ENCODE measurements at places on chromosomes 11 and 22.
A peak's percentile ranks its signal among the peaks of the same experiment; 100 is the strongest.

GRCh38 chr11:62088331-62088933 lies 35.4 kb upstream of the INCENP start:
- DNase-seq = no peak

DNA sequence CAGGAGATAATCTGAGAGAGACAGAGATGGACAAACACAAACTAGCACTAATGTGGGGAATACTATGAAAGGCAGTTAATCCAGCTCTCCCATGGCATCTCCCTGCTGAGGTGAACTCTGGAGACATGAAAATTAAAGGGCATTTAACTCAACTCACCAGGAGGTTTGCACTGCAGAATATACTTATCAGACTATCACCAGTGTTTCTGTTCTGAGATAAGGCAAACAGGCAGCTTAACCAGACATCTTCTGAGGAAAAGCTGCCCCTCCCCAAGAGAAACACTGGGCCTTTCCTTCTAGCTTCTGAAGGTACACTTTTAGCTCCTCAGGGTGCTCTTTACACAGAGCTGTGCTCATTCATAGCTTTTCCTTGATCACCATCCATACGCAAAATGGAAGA lies 85.5 kb downstream of the AMBRA1 start:
- DNase-seq = no peak

DNA sequence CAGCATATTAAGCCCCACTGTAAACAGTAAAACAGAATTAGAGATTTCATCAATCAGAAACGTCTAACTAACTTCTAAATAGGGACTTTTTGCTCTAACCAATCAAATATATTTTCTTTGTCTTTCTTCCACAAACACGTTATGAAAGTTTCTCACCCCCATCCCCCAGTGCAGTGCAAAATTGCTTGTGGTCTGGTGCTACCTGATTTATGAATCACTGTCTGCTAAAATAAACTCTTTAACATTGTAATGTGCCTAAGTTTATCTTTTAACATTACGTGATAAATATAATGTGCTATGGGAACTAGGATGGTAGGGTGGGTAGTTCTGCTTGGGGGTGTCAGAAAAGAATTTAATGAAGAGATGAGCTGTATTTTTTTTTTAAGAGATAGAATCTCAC lies 47.3 kb upstream of the SLC5A1 start:
- no peak for DNase-seq

GRCh38 chr11:102287964-102288724 lies 29.1 kb upstream of the BIRC3 start:
- DNase-seq = no peak

DNA sequence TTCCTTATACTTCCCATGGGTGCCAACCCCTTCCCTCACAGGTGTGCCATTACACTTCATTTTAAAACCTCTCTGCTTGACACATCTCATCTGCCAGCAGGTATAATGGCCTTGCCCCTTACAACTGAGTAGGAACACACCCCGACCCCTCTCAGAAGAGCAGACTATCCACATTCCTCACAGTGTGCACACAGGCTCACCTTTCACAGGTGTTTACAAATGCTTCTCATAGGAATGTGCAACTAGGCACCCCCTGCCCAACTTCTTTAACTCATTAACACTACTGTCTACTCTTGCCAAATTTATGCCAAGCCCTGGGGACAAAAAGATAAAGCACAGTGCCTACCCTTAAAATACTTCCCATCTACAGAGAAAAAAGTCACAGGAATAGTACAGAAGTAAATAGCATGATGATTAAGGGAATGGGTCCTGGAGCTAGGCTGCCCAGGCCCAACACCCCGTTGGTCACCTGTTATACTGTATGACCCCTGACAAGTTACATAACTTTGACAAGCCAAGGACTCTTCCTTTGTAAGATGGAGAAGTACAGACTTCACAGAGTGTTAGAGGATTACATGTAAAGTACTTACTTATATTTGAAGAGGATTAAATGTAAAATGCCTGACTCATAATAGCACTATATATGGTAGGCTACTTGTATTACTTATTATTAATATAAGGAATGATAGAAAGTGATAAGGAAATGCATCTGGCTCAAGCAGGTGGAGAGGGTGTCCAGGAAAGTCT lies 15.2 kb downstream of the TRIM3 start:
- DNase-seq = no peak

GRCh38 chr22:38284042-38284402 lies 11.2 kb upstream of the TMEM184B start:
- DNase-seq = no peak

GRCh38 chr11:13062115-13062514 lies 53.0 kb downstream of the RASSF10 start:
- DNase-seq = no peak

DNA sequence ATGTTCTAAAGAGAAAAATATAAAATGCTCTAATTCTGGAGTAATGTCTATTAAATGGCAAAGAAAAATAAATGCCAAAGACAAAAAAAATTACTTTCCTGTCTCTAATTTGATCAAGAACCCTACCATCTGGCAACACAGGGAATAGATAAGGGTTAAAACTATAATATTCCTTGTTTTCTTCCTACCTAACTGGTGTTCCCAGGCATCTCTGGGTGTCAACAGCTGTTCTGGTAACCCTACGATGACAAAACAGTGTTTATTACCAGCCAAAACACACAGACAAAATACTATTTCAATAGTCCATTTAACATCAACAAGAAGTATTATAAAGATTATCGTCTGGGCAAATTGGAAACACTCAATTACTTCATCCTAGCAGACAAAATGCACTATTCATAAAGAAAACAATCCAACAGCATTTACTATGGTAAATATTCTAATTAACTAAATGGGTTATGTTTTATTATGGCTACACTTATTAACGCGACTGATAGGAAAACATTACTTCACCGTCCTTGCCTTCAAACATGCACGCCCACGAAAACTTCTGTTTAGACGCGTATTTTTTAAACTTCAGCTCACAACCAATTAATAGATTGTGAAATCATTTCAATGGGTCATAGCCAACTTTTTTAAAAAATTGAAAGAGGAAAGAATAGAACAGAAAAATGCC lies 50.6 kb downstream of the LGR4 start:
- no peak for DNase-seq

DNA sequence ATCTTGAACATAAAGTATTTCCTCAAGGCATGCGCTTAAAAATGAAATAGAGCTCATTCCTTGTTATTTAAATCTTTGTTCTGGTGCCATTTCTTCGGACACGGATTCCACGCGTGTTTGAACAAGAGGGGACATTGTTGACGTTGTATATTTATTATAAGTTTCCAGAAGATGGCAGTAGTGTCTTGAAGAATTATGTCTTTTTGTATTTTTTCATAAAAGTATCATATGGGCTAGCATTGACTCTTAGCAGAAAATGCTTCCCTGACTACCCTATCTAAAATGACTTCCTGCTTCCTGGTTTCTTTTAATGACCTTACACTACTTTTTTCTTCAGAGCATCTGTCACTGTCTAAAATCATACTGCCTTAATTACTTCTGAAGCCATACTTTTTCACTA lies 20.4 kb downstream of the BIRC2 start:
- DNase-seq = no peak

GRCh38 chr11:112751772-112752171 lies 209.4 kb upstream of the NCAM1 start:
- DNase-seq = no peak

DNA sequence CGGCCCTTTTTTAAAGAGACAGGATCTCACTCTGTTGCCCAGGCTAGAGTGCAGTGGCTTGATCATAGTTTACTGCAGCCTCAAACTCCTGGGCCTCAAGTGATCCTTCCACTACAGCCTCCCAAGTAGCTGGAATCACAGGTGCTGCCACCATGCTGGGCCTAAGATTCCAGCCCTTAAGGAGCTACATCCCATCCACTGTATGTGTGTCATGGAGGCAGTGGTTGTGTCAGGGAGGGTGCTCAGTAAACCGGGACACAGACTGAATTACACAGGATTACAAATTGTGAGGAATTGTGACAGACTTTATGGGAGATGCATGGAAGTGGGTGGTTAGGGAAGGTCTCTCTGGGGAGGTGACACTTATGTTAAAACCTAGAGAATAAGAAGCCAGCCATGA lies 2.1 kb upstream of the PPIL2 start:
- no peak for DNase-seq

GRCh38 chr11:124538019-124538418 lies 5.4 kb downstream of the OR8B12 start:
- DNase-seq = no peak

GRCh38 chr11:133234883-133235282 lies 297.4 kb downstream of the OPCML start:
- DNase-seq = no peak

DNA sequence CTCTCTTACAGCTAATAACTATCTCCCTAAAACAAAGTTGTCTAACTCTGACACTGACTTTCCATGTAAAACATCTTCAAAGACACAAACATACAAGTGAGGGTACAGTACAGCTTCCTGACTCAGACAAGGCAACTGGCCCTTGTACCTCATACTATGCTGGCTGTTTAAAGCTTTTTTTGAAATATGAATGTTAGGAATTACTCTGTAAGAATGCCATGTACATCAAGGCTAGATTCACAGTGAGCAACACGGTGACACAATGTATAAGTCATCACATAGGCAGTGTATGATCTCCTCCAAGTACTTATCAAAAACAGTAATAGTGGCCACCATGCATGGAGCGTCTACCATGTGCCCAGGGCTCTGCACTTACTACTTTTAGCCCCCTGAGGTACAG lies 28.6 kb downstream of the ALG8 start:
- no peak for DNase-seq

GRCh38 chr11:85945788-85946187 lies 90.6 kb downstream of the CCDC83 start:
- no peak for DNase-seq

DNA sequence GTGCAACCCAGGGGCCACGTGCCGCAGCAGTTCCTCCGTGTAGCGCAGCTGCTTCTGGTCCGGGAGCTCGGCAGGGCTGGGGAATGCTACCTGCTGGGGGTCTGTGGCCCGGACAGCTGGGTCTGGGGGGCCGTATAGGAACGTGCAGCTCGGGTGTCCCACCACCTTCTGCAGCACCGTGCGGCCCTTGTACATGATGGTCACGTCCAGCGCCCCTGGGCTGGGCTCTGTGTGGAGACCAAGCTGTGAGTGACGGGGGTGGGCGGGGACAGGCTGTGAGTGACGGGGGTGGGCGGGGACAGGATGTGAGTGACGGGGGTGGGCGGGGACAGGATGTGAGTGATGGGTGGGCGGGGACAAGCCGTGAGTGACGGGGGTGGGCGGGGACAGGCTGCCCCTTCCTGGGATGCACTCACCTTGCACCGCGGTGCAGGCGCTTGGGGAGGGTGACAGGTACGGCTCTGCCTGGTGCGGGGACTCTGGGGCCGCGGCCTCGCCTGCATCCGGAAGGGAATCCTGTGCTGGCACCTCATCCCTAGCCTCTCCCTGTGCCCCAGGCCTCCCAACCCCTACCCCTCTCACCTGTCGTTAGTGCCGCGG lies 2.3 kb downstream of the IRF7 start:
- peak; percentile 77 for DNase-seq

GRCh38 chr22:39833610-39834009 lies 60.0 kb downstream of the ENTHD1 start:
- no peak for DNase-seq

GRCh38 chr11:61966734-61967115 lies 709 bp downstream of the FTH1 start:
- DNase-seq = no peak

DNA sequence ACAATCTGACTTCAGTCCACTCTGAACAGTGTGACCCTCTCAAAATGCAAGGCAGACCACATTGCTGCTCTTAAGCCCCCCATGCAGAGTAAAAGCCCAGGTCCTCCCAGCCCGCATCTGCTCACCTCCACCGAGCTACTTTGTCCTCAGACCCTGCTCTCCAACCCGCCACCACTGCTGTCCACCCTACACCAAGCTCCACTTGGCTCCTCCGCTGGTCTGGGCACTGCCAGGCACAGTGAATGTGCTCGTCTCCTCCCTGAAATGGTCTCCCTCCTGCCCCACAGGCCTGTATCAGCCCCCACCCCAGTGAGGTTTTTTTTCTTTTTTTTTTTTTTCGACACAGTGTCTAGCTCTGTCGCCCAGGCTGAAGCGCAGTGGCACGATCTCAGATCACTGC lies 67.4 kb upstream of the ARFGAP3 start:
- DNase-seq = no peak

DNA sequence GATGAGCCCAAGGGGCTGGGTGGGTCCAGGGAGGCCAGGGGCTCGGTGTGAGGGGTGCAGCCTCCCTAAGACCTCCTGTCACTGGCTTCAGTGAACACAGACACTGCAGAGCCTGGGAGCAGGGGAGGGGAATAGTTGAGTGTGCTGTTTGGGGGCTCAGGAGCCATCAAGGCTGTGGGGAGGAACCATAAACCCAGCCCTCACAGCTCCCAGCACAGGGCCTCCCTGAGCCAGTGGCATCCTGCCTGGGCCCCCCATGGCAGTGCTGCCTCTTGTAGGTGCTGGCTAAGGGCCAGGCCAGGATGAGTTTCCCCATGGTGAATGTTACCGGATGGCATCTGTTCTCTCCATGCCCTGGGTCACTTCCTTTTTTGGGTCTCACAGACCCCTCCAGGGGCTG lies 25.5 kb downstream of the KCNJ5 start:
- no peak for DNase-seq

GRCh38 chr11:105670811-105671210 lies 60.9 kb downstream of the GRIA4 start:
- DNase-seq = no peak

- DNase-seq = no peak
These were observed 33.2 kb downstream of the HIKESHI start for GRCh38 chr11:86335131-86335767.

DNA sequence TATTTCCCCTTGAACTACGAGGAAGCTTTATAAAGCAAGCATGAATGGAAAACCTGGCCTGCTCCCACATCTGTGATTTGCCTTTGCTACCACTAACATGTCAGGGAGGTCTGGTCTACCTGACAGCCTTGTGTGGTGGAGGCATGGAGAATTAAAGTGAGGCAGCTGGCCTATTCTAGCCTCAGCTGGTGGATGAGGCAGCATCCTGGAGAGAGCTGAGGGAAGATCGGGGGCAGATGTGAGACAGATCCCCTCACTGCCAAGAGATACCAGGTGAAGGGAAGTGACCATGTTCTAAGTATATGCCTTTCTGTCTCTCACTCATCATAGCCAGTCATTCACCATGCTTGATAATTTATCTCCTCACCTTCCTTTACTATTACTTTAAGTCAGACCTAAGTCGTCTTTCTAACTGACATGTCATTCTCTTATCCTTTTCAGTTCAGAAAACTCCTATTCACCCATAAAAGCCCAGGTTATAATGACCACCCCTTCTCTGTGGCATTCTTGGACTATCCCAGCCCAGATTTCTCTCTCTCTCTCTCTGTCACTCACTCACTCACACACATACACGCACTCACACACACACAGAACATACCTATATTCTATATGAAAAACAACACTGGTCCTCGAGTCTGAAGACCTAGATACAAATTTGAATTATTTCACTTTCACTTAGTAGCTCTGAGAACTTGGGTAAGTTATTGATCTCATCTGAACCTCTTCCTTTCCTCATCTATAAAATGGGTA lies 90.7 kb downstream of the CSNK2A3 start:
- DNase-seq = no peak

Data from activated CD8-positive, alpha-beta memory T cell treated with anti-CD3 and anti-CD28 coated beads for 1 hour (primary cell).